NCI-H1092 treated with DMSO at 0.1 percent for 48 hours (cell line): ENCODE measurements at places on chromosomes 3 and 15.

DNA sequence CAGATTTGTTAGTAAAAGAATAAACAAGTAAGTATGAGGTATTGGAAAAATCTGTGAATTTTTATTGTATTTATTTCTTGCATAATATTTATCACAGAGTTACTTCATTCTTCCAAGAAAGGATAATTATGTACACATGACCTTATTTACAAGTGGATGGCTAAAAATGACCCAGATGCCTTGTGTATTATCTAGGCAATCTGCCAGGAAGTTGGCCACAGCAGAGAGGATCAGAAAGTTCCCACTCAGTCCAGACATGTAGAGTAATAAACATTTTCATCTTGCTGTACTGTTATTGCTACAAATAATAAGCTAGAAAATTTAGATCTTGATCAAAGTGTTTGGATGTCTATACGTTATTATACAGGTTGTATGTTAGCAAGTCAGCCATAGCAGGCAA is 317.1 kb downstream of the EPHA6 start:
- DNase-seq = no peak

GRCh38 chr3:128280481-128281052 is 127.3 kb downstream of the EEFSEC start:
- peak; percentile 84 for DNase-seq

GRCh38 chr15:65077981-65078352 is 1.4 kb downstream of the KBTBD13 start:
- peak; percentile 6 for DNase-seq

GRCh38 chr3:188646592-188646991 is 492.6 kb downstream of the LPP start:
- peak; percentile 7 for DNase-seq

- no peak for DNase-seq
Observed at GRCh38 chr15:50164458-50164857, 17.5 kb upstream of the SLC27A2 start.
